ENCODE measurements at places on chromosomes 16 and 17.

DNA sequence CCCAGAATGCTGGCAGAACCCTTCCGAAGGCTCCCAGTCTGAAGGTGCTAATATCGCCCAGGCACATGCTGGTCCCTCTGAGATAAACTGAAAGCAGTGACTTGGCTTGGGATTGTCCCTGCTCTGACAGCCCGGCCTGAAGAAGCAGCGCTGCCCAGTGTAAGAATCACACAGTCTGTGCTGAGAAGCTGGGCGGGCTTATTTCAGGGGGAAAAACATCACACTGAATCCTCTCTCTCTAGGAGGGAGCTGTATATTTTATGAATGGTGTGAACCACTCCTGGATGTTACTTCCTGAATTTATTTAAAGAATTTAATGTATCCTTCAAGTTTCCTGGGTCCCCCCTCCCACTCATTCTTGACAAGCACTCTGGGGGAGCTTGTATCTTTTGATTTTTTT lies 36.3 kb downstream of the GAS7 start:
- no peak for DNase-seq

GRCh38 chr16:69942099-69942491 lies 9.0 kb upstream of the CLEC18A start:
- no peak for DNase-seq

DNA sequence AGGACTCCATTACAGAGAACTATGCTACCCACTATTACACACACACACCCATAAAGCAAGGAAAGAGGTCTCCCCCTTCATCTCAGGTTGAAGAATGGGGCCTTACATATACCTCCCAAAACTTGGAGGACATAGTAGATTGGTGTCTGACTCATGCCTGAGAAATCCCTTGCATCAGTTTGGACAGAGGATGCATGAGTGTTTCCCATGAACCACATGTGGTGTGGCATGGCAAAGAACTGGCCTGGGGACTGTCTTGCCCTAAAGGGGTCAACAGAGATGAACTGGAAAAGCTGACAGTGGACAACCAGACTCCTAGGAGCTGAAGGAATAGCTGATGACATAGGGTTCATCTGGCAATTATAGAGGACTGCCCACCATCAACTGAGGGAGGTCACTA lies 54.0 kb downstream of the DYNLRB2 start:
- no peak for DNase-seq

- no peak for DNase-seq
Observed at GRCh38 chr17:49018748-49019147, 21.6 kb downstream of the IGF2BP1 start.

DNA sequence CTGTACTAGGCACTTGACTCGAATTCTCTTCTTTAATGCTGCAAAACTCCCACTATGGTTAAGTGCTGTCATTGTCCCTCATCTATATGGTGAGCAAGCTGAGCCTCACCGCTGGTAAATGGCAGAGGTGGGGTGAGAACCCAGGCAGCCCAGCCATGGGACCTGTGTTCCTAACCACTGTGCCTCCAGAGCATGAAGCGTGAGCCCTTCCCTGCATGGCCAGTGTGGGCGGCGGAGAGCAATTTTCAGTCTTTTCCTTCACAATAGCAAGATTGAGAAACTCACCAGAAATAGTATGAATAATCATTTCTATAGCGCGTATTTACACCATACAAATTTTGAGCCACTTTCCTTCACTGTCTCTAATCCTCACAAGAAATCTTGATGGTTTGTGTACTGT lies 9.2 kb downstream of the BFAR start:
- DNase-seq, result no peak

GRCh38 chr17:27519550-27519949 lies 63.3 kb downstream of the KSR1 start:
- DNase-seq, result no peak

DNA sequence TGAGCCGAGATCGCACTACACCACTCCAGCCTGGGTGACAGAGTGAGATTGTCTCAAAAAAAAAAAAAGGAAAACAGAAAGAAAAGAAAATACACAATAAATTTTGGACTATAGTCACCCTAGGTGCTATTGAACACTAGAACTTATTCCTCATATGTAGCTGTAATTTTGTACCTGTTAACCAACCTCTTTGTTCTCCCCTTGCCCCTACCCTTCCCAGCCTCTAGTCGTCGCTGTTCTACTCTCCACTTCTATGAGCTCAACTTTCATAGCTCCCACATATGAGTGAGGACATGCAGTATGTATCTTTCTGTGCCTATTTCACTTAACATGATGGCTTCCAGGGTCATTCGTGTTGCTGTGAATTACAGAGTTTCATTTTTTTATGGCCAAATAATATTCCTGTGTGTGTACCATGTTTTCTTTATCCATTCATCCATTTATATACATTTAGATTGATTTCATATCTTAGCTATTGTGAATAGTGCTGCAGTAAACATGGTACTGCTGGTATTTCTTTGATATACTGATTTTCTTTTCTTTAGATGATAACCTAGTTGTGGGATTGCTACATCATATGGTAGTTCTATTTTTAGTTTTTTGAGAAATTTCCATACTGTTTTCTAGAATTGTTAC lies 28.3 kb downstream of the VPS35L start:
- DNase-seq, result peak; percentile 68

DNA sequence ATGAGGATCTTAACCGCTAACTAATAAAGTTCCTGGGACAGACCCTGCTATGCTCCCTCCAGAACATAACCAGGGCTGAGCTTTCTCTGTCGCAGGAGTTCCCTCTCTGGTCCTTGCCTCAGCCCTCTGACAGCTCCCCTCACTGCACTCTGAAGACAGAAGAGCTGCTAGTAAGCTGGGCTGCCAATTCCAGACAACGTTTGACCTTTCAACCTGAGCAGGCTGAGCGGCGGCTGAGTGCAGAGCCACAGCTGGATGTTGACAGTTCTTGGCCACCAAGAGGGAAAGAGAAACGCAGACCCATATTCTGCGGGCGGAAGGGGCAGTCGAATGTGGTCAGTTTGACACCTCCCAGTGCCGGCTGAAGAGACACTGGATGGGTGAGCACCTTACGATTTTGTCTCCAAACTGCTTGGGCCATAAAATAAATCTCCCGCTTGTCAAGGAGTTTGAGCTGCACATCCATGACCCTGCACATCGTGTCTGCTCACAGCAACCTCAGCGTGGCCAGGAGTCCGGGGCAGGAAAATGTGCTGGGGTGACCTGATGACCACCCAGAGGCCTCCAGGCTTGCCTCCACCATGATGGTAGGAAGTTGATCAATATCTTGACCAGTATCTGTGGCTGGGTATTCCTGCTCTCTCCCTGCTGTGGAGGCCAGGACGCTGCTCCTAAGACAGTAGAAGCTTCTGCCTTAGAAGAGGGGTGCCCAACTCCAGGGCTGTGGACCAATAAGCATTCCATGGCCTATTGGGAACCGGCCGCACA lies 209.2 kb downstream of the PARN start:
- DNase-seq, result no peak

DNA sequence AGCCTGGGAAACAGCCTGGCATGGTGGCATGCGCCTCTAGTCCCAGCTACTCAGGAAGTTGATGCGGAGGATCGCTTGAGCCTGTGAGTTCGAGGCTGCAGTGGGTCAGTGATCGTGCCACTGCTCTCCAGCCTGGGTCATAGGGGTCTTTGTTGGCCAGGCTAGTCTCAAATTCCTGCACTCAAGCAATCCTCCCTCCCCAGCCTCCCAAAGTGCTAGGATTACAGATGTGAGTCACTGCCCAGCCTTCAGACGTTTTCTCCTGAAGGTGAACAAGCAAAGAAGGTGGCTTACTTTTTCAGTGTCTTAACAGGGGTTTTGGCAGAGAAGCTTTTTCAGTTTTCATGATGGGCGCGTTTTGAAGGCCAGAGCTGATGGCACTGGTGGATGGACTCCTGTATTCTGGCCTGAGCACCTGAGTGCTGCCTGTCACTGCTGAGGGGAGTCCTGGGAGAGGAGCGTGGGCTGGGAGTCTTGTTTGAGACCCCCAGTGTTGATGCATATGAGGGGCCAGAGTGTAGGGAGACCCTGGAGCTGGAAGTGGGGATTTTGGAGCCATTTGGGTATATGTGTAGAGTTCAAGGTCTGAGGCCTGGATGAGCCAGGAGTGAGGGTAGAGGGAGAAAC lies 41.4 kb downstream of the FOXK2 start:
- no peak for DNase-seq
